Epithelial cell of esophagus (primary cell): ENCODE measurements at places on chromosomes 6 and 20.

DNA sequence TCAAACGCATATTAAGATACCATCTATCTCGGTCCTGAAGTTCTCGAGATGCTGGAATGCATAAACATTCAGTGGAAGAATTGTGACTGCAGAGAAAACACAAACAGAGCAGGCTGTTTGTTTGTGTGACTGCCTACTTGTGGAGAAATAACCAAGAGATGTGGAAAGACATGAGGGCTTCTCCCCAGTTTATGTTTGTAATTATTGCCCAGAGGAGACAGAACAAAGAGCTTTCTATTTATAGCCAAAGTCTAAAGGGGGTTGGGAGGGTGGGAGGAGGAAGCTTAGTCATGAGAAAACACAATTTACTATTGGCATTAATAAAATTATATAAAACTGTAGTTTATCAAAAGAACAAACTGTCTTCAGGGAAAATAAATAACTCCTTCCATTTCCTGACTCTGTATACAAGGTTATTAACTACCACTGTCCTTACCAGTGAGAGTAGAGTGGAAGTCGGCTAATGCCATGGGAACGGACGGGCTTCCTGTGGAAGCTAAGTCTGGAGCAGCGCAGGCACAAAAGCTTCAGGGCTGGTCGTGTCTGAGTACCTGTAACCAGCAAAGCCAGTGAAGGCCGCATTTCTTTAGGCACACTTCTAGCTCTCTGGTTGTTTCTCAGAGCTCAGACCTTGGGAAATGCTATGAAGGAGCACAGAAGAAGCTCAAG lies 200.2 kb upstream of the SUPT3H start:
- no peak for DNase-seq

DNA sequence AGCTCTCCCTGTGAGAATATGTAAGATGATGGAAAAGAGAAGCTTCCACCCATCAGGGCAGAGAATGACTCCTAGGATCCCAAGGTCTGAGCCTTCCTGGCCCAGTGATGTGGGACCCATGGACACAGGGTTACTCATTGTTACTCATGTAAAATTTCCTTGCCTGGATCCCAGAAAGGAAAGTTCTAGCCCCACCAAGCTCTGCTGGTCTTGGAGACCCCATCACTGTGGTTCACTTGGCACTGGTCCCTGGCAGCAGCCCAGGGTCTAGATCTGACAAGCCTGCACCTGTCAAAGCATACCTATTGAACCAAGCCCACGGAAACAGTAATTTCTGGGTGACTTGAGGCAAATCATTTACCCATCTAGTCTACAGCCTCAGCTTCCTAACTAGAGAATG lies 22.1 kb downstream of the MDGA1 start:
- no peak for DNase-seq

- DNase-seq: no peak
Measured at GRCh38 chr6:16405375-16405774, 167.0 kb downstream of the GMPR start.

- DNase-seq: peak; percentile 54
Measured at GRCh38 chr6:56842686-56843475, 112.0 kb upstream of the BEND6 start.

DNA sequence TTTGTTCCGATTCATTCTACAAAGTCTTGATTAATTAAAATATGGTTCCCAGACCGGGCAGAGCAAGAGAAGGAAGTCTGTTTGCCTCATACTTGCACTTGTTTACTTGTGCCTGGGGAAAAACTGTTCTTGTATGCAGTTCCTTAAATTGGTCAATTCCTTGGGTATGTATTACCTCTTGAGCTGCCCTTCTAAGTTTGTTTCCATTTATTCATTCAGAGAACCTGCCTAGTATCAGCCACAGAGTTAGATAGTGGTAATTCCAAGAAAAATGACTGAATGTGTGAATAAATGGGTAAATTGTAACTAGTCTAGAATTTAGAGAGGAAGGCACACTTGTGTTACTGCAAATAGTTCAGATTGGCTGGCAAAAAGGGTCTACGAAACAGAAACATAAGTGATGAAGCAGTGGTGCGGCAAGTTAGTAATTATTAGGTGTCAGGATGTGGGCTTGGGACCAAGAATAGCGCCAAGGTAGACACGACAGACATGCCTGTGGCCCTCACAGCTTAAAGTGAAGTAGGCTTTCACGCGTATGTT lies 525 bp upstream of the MAK start:
- DNase-seq: peak; percentile 4

DNA sequence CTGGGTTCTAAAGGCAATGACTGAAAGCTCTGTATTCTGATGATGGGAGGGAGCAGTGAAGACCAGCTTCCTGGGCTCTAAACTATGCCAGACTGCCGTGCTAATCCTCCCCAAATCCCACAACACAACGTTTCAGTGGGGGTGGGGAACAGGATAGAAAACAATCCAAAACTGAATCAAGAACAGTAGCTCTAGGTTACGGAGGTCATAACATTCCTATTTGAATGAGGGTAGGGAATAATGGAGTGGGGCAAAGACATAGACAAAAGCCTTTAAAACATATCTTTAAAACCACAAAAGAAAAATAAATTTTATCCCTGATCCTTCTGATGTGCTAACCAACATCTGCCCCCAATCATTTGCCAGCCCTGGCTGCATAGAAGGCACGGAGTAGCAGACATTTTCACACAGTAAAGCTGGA lies 7.8 kb downstream of the USP49 start:
- no peak for DNase-seq

- DNase-seq: peak; percentile 45
Measured at GRCh38 chr6:18280084-18280483, 15.8 kb upstream of the DEK start.

DNA sequence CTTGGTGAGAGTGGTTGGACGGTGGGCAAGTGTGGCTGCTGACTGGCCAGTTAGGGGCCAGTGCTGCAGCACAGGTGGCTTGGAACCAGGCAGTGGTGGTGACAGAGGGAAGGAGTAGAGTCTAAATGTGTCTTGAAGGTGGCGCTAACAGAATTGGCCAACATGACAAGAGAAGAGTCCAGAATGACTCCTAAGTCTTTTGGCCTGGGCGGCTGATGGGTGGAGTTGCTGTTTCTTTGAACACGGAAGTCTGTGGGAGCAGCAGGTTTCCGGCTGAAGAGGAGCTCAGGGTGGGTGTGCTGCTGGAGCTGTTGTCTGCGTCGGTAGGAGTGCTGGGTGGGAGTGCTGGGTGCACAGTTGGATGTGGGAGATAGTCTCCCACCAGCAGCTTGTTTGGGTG lies 10.1 kb downstream of the LSM14B start:
- DNase-seq: no peak

- no peak for DNase-seq
Measured at GRCh38 chr6:39076623-39077535, 28.3 kb downstream of the GLP1R start.

DNA sequence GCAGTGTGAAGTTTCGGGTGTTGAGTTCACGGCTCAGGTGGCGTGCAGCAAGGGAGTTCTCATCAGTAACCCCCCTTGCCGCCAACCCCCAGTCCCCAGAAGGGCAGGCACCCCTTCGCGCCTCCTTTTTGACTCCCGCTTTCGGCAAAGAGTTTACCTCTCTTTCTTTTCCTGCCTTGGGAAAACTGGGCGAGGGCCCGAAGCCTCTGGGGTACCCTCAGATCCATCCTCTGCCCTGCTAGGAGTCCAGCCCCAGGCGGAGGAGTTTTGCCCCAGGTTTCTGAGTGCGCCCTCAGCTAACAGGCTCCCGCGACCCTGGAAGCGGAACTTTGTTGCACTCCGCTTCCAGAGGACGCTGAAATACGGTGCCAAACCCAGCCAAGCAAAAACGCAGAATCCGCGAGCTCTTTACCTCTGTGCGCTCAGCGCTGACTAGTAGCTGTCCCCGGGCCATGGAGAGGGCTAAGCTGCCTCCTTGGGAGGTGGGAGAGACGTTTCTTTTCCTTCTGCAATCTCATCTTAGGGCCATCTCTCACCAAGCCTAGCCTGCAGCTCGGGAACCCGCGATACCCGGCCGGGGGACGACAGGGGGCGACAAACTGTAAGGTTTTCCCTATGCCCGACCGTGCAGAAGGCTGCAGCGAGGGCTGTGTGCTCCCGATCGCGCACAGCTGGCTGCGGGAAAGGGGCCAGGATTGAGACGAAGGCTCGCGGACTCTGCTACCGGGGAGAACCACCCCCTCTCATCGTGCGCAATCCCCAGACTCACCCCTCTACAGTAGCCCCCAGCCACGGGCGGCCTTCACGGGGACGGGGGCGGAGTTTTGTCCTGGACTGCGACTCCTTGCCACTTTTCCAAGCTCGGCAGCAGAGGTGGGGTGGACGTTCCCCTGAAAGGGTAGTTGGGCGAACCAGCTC lies 2.7 kb upstream of the PAX1 start:
- no peak for DNase-seq

DNA sequence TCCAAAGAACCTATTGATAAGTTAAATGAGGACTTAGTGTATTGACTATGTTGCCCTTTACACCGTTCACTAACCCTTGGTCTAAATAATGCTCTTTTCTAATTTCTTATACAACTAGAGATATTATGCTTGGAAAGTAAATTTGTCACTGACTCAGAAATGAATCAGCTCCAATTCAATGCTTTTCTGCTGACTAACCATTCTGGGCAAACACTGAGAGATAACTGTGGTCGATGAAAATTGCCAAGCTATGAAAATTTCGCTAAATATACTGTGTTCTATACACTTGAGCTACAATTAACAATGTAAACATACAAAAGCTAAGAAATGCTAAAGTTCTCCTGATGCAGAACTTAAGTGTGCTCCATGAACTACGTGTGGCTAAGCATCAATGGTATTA lies 23.1 kb upstream of the FBXO9 start:
- peak; percentile 82 for DNase-seq

GRCh38 chr6:140855520-140855919 lies 1277.2 kb upstream of the GJE1 start:
- peak; percentile 41 for DNase-seq

- DNase-seq: no peak
Measured at GRCh38 chr20:23257106-23257761, 93.4 kb upstream of the NXT1 start.

DNA sequence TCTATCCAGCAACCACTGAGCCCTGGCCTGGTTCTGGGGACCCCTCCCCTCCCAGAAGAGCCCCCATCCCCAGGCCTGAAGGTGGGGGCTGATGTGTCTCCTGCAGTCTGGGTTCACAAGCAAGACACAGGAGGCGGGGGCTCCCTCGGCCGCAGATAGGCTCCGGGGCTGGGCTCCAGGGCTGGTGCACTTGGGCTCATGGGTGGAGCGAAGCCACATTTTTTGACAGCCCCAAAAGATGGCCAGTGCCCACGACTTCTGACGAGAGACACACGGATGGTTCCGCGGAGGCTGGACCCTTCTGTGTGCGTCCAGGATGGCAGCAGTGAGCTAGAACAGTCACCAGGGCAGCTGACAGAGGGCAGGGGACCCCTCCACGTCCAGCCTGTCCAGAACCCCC lies 57.1 kb upstream of the GATA5 start:
- DNase-seq: no peak

DNA sequence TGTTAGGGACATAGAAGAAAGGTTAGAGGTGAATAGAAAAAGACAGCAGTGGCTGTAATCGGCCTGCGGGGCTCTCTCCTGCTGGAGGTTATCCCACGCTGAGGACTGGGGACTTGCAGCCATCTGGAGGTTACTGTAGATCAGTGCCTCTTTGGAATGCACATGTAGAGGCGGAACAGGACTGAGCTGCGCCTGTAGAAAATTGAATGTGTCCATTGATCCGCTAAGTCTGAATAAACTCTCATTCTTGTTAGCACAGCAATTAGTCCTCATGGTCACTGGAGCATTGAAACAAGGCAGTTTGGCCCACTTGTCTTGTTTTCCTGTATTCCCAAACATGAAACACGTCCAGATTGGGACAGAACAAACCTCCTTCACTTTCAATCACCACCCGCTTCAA lies 46.3 kb upstream of the F13A1 start:
- no peak for DNase-seq

GRCh38 chr6:12363651-12364381 lies 73.7 kb downstream of the EDN1 start:
- no peak for DNase-seq

DNA sequence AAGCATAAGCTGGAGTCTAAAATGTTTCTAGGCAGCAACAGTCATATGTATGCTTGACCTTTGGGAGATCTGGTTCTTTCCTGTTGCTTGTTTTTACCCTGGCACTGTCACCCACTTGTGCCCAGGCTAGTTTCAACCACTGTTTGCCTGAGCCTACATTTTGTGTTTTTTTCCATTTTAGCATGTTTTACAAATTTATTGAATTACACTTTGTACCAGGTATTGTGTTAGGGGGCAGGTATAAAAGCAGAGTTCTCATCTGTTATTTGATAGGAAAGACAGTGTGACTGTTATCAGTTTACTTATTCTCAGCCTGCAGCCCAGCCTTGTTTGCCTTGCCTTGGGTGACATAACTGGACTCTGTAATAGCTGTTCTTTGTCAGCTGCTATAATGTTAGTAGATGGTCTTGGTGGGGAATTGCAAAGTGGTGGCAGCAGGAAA lies 147.0 kb downstream of the CDKAL1 start:
- DNase-seq: no peak

DNA sequence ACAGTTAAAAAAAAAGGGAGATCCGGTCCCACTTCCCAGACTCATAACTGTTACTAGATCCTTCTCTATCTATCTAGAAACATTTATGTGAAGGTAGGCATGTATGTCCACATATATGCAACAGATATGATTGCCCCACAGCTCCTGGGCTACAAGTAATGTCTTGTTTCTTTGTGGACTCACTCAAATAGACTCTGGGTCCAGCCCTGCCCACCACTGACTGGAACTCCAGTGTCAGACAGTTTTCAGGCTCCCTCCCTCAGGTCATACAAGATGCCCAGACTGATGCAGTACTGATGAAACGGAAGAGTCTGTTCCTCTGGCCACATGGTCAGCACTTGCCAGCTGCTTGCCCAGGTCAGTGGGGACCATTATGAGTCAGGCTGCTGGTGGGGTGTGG lies 30.8 kb upstream of the IER3 start:
- peak; percentile 91 for DNase-seq

DNA sequence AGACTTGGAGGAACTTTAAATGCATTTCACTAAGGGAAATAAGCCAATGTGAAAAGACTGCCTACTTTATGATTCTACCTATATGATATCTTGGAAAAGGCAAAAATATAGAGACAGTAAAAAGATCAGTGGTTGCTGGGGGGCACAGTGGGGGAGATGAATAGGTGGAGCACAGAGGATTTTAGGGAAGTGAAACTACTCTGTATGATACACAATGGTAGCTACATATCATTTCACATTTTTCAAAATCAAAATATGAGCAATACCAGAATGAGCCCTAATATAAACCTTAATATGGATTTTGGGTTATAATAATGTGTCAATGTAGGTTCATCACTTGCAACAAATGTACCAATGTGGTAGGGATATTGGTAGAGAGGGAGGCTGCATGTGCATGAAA lies 161.4 kb upstream of the HTR1E start:
- no peak for DNase-seq

- no peak for DNase-seq
Measured at GRCh38 chr20:23243791-23244155, 106.8 kb upstream of the NXT1 start.

- DNase-seq: no peak
Measured at GRCh38 chr20:63775096-63775978, 35.8 kb downstream of the SLC2A4RG start.

- peak; percentile 80 for DNase-seq
Measured at GRCh38 chr20:56359212-56360132, 698 bp downstream of the FAM210B start.

GRCh38 chr20:49393803-49394202 lies 88.7 kb downstream of the KCNB1 start:
- DNase-seq: no peak
